NCI-H446 treated with DMSO at 0.1 percent for 48 hours (cell line): ENCODE measurements at places on chromosomes 12 and 14.

- DNase-seq, result no peak
Observed at GRCh38 chr12:96906498-96906848, 584 bp upstream of the NEDD1 start.

DNA sequence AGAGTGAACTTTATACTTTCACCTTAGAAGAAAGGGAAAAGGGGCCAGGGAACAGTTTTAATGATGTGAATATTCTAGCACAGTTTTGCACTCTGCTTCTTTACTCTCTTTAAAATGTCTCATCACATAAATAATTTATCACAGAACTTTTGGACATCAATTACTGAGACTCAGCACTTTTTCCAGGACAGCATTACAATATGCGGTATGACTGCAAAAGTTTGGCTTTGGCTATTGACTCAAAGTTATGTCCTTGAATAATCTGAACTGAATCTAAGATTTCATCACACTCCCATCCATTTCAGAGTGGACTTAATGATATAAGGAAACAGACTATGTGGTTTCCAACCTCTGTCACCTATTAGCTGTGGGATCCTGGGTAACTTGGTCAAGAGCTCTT lies 11.7 kb downstream of the CCER1 start:
- DNase-seq, result no peak

DNA sequence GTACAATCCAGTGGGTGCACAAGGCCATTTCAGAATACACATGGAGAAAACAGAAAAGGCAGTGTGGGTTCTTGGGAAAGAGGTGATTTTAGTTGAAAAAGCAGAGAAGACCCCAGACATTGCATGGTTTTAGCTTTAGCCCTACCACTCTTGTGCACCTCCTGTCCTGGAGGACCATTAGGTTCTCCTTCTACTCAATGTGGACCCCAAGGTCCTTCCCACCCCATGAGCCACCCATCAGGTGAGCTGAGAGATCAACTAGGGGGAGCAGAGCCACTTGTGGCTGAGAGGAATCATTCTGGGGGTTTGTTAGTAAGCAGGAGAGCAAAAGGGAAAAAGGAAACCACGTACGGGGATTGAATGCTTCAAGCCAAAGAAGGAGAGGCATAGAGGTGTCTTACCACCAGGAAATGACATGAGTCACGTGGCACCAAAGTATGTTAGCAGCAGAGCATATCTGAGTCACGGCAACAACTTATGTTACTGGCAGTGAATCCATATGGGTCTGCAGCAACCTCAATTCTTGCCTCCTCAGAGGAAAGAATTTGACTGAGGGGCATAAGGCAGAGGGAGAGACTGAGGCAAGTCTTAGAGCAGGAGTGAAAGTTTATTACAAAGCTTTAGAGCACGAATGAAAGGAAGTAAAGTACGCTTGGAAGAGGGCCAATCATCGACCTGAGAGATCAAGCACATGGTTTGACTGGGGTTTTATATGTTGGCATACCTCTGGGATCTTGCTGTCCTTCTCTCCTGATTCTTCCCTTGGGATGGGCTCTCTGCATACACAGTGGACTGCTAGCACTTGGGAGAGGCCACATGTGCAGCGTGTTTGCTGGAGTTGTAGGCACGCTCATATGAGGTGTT lies 73.9 kb downstream of the HSD17B6 start:
- no peak for DNase-seq

DNA sequence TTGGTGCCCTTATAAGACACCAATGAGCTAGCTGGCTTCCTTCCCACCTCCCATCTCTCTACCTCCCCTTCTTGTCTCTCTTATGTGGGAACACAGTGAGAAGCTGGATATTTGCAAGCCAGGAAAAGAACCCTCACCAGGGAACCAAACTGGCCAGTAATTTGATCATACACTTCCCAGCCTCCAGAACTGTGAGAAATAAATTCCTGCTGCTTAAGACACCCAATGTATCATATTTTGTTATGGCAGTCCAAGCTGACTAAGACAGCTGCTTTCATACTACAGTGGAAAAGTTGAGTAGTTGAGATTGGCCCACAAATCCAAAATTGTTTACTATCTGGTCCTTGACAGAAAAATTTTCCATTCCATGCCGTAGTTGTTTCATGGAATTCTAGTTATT lies 269.0 kb downstream of the KCNH5 start:
- no peak for DNase-seq

DNA sequence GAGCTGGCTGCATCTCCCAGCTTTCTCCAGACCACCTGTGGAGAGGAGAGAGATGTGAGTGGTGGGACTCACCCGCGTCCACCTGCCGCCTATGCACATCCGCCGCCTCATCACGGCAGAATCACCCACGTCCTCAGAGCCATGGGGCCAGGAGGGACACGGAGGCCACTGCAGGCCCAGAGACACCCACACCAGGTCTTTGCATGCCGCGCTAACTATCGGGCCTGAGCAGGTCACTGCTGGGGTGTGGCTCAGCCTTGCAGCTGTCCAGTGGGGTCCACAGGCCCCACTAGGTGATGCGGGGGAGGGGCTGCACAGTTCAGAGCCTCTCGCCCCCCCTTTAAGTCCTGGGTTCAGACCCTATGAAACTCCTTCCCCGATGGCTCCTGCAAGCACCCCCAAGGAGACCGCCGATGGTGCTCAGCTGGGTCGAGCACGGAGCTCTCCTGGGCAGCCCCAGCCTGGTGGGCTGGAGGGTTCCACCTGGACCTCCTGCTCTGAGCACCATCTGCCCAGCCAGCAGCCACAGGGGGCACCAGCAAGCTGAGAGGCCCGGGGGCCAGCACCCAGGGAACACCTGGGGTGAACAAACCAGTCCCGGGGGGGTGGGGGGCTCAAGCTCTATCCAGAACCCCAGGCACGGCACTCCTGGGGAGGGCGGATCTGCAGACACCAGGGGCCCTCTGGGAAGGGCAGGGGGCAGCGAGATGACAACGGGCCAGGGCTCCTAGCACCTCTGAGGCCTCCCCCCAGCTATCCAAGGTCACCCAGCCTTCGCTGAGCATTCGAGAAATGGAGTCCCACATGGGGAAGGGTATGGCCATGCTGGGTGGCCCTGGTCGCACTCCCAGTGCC lies 34.3 kb downstream of the CCNK start:
- DNase-seq, result no peak

GRCh38 chr12:42918443-42918842 lies 328.9 kb upstream of the PRICKLE1 start:
- no peak for DNase-seq
